ENCODE measurements at places on chromosomes 4 and X. TPM values are rescaled to one million over a fixed set of nuclear protein-coding genes. Genes with fewer than 3 reads are reported as not detected.

The OR13H1 gene
- total RNA-seq = not detected

The GPR34 gene
- not detected for total RNA-seq

The SHROOM3 gene
- total RNA-seq = 0.46 TPM

The PLXNB3 gene
- 5.0 TPM for total RNA-seq

The FHL1 gene
- 44.8 TPM for total RNA-seq

The CDKL5 gene
- total RNA-seq = 4.0 TPM

The ZXDB gene
- 11.9 TPM for total RNA-seq

The SOD3 gene
- total RNA-seq = not detected

DNA sequence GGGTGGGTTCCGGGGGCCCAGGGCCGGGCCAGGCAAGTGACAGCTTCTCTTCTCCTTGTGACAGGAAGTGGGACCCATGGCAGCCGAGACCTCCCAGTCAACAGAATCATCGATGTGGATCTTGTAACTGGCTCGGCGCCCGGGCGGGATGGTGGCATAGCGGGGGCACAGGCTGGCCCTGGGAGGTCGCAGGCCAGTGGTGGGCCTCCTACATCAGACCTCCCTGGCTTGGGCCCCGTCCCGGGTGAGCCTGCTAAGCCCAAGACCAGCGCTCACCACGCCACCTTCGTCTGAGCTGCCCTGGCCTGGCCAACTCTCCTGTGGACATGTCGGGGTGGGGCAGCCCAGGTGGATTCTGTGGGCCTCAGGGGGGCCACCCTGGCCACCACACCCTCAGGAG lies 2.4 kb upstream of the HGFAC start:
- no peak for DNase-seq

DNA sequence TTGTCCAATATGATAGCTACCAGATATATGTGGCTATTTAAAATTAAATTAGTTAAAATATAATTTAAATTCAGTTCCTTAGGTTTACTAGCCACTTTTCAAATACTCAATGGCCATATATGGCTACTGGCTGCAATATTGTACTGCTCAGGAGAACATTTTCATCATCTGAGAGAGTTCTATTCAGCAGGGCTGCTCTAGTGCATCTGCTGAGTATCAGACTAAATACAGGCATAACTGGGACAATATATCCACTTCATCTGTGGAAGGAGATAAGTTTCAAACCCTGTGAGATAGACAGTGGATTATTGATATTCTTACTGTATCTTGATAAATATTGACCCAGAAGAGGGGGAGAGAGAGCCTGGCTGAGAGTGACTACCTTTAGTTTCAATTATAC lies 240.1 kb upstream of the ANKRD50 start:
- no peak for DNase-seq

GRCh38 chrX:154658187-154658586 lies 4.8 kb upstream of the CTAG2 start:
- DNase-seq = no peak

DNA sequence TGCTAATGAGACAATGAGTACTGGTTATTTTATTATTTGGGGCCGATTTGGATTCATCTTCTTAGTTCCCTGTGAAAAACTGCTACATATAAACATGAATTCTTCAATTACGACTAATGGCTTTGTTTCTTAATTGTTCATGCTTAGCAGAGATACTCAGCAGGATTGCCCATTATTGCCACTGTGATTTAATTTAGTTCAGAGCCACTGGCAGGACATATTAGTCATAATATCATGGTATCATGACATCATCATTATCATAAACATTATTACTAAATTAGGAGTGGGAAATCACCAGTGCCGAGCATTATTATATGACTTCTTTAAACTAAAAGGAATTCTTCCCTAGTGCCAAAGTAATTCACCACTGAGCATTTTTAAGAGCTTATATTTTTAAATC lies 201.4 kb downstream of the SPOCK3 start:
- no peak for DNase-seq

DNA sequence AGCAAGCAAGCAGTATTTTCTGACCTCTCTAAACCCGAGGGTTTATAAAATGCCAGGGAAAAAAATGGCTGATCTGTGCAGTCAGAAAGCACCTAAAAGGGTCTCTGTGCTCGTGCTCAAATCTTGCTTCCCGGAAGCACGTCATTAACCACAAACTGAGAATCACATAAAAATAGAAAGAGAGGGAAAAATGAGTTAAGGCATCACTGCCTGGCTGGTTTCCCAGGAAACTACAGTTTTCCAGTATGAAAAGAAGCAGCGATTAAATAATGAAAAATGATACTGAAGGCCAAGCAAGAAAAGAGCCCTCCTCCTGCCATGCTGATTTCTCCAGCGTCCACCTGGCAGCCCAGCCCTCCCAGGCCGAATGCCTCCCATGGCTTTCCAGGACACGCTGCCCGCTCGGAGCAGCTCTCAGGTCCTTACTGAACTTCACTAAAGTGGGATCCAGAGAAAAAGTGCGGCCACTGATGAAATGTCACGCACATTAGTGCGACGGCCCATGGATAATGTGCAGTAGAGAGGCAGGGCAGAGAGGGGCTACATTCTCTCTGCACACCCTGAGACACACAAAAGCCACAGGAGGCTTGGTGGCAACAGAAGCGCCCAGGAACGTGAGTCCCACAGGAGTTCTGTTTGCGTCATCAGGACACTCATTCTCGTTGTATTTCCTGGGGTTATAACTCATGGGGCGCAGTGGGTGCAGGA lies 80.4 kb downstream of the WFS1 start:
- peak; percentile 43 for DNase-seq

- peak; percentile 89 for DNase-seq
Measured at GRCh38 chr4:85028910-85029309, 62.4 kb upstream of the WDFY3 start.

- DNase-seq = no peak
Measured at GRCh38 chr4:61223385-61223784, 23.3 kb downstream of the ADGRL3 start.

DNA sequence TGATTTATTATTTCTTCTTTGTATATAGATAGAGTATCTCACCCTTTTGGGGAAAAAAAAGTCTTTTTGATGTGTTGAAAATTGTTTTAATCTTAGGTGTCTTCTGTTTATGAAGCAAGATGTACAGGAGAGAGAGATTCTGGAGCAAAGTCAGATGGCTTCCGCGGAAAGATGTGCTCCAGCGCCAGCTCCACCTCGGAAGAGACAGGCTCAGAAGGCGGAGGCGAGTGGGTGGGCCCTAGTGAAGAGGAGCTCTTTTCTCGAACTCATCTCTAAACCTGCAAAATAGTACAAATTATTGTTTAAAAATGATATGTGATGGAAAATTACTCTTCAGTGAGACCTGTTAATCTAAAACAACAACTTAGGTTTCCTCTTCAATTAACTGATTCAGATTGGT lies 28.9 kb upstream of the TBC1D14 start:
- no peak for DNase-seq

GRCh38 chr4:37461801-37462200 lies 217.3 kb downstream of the NWD2 start:
- no peak for DNase-seq

DNA sequence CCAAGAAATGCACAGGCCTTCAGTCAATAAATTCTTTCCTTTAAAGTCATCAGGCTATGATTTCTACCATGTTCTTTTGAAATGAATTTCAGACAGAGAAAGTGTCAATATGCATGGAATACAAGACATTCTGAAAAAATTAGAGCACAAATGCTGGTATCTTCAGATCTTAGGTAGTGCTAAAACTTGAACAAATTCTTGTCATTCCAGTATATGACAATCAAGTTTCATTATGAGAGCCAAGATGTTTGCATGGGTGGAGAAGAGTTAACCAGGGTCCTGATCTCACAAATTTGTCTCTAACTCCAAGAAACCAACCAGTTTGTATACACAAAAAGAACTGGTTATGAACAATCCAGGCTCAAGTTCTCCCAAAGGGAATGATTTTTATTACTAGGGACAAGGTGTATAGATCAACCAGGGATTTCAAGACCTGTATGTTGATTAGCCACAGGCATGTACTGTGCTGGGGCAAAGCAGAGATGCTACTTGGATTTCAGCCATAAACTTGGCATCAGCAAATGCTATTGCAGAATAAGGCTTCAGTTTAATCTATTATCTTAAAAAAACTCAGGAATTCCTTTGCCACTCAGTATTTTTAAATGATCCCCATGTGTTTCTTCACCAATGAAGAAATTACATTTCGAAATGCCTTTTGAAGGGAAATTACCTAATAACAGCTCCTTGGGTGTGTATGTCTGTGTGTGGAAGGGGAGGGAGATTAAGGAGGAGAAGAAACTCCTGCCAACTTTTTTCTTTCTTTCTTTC lies 69.7 kb downstream of the FANCB start:
- no peak for DNase-seq

DNA sequence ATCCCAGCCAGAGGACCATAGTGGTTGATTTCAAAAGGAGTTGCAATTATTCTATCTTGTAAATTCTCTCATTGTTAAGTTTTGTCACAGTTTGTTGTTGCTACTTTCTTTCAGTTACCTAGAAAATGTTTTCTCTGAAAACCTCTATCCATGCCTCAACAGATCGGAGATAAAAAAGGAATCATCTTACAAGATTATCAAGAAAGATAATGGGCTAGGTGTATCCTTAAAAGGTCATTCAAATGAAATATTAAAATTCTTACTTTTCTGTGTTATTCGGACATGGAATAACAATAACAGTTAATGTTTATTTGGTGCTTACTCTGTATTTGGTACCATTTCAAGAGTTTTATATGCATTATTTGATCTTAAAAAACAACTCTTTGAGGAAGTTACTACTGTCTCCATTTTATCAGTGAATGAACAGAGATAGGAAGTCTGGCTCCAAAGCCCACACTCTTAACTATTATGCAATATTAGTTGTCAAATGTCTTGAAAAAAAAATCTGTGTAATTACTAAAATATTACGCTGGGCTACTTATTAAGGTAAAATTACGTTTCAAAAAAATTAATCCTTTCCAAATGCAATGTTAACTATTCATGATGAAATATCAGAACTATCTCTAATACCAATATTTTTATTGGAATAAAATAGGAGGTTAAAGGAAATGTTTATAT lies 97.5 kb downstream of the SNCA start:
- DNase-seq = no peak

DNA sequence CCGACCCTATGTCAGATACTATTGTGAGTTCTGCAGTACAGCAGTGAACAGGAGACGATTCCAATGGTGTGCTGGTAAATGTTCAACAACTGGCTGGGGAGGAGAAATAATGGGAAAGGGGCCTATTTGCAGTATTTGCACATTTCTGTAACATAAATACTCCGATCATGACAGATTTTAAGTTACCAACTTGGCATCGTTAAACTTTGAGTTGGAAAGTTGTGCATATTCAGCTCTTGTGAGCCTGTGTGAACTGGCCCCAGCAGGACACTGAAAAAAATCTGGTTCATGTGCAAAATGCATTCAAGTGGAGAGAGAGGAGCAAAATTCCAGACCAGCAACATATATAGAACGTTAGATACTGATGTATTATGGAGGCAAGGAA lies 175.0 kb downstream of the MAPK10 start:
- DNase-seq = no peak

DNA sequence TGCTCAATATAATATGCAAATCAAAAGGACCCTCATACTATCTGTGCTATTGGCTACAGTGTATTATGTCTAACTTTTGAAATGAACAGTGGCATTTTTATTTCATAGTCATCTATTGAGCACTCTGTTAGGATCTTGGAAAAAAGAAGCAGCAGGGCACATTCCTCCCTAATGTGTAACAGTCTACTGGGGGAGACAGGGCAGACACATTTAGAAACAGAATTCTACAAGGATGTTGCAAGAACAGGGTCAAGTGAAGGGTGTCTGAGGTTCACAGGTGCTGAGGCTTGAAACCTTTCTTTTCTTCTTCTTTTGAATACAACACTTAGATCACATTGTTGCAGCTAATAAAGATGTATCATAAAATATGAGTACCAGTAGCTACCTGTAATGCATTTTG lies 129.7 kb upstream of the SLC4A4 start:
- DNase-seq = peak; percentile 50

DNA sequence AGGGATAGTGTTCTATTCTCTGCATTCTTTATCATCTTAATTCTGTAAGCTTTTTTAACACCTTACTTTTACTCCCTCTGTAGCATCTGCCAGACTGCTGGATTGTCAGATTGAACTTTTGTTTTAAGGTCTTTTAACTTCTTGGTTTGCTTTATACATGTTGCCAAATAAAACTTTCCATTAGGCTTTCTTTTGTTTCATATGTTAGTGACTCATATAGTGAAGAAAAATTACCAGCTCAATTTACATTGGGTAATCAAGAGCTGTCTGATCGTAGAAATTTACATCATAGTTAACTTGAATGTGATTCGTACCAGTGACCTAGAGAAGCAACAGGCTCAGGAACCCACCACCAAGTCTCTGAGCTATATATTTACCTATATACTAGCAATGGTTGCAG lies 28.5 kb upstream of the KLHL4 start:
- DNase-seq = peak; percentile 20

DNA sequence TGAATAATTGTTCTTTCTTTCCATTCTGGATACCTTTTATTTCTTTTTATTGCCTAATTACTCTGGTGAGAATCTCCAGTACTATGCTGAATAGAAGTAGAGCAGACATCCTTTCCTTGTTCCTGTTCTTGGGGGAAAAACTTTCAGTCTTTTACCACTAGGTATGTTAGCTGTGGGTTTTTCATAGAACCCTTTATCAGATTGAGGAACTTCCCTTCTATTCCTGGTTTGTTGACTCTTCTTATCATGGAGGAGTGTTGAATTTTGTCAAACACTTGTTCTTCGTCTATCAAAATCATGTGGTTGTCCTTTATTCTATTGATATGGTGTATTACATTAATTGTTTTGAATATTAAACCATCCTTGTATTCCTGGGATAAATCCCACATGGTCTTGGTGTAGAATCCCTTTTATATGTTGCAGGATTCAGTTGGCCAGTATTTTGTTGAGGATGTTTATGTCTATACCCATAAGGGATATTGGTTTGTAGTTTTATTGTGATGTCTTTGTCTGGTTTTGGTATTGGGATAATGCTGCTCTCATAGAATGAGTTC lies 23.6 kb downstream of the SH3BP2 start:
- DNase-seq = no peak

DNA sequence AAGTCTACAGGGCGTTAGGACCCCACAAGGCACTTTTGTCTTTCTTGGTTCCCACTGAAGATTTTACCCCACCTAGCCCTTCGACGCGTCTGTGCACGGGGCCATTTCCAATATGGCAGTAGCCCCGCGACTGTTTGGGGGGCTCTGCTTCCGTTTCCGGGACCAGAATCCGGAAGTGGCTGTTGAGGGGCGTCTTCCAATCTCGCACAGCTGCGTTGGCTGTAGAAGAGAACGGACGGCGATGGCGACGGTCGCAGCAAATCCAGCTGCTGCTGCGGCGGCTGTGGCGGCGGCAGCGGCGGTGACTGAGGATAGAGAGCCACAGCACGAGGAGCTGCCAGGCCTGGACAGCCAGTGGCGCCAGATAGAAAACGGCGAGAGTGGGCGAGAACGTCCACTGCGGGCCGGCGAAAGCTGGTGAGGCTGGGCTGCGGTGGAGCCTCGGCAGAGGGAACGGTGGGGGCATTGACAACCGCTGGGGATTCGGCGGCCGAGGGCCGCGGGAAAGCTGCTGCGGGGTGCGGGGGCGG lies at the start of gene USP11:
USP11 (plus strand) TSS at position 207 of the 530 bp plus-strand sequence; CDS start at position 242, 35 bp downstream.
- peak; percentile 58 for DNase-seq

DNA sequence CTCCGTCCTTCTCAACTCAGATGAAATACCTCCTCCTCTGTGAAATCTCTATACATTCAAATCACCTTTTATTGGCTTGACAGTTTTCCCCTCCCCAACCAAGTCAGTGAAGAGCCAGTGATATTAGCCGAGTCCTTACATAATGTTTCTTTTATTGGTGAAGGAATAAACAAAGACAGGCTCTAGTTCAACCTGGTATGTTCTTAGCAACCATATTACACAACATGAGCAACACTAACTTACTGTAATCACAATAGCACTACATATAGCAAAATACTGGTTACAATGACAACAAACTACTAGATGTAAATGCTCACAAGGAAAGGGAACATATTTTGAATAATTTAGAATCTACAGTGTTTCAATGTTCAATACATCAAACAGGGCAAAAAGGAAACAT lies 19.9 kb downstream of the DHX15 start:
- DNase-seq = no peak

Measured in LHCN-M2 (cell line).